ENCODE measurements at places on chromosomes 16 and 17. TPM values are rescaled to one million over a fixed set of nuclear protein-coding genes. Genes with fewer than 3 reads are reported as not detected.

GRCh38 chr16:74199066-74199841 lies 97.4 kb upstream of the PSMD7 start:
- no peak for DNase-seq

DNA sequence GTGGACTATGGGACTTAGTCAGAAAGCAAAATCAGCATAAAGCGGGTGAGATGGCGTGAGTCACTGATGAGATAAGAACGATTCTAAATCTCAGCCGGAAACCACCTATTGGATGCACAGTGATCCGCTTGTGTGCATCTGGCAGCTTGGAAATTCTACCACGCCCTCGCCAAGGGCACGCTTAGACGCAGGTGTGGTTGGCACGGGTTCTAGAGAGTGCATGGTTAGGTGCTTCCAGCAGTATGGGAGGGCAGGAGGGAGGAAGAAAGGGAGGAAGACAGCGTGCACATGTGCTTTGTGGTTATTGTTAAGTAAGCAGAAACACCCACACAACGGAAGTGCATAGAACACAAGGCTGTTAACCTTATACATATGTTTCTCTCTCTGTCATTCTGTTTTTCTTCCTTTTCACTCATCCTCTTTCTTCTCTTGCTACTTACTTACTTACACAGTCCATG lies 374.0 kb upstream of the ASIC2 start:
- no peak for DNase-seq

Gene NPIPA5
- total RNA-seq: not detected

Gene ABCA10
- total RNA-seq: 6.8 TPM

Gene TBC1D26
- total RNA-seq: not detected

Gene SRL
- total RNA-seq: 15.6 TPM

All from ascending aorta (tissue), 2 donors.